ENCODE measurements at places on chromosomes 12 and 14. TPM values are rescaled to one million over a fixed set of nuclear protein-coding genes. Genes with fewer than 3 reads are reported as not detected.

Gene SLC17A8
- 0.41 TPM for polyA plus RNA-seq

Gene RPL10L
- polyA plus RNA-seq, result not detected

Gene KRT82
- polyA plus RNA-seq, result not detected

DNA sequence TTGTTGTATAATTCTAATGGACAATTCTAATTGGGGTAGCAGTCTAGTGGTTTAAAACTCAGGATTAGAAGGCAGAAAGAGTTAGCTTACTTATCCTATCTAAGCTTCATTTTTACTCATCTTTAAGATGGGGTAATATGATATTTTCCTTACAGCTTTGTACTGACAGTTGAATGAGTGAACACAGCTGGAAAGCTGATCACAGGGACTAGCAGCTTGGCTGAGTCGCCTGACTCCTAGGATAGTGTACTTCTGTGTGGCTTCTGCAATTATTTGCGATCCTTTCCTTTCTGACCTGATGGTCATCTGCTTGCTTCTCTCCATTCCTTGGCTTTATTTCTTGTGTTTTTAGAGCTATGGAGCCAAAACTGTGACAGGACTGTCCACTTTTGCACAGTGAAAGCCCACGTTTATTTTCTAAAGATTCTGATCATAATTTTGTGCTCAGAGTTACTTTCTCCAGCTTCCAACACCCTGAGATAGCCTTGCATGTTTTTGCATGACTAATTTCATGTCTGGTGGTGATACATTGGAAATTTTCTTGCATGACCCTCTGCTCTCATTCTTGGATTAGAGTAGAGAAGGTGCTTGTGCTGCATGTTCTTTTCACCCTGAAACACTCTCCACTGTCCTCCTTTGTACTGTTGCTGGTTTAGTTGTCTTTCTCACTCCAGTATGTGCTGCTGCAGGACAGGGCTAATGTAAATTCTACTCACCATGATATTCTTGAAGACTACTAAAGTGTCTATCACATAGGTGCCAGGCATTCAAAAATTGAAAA is 377.0 kb upstream of the ATP2B1 start:
- no peak for DNase-seq

GRCh38 chr12:3122841-3123678 is 45.9 kb downstream of the TSPAN9 start:
- DNase-seq, result no peak

DNA sequence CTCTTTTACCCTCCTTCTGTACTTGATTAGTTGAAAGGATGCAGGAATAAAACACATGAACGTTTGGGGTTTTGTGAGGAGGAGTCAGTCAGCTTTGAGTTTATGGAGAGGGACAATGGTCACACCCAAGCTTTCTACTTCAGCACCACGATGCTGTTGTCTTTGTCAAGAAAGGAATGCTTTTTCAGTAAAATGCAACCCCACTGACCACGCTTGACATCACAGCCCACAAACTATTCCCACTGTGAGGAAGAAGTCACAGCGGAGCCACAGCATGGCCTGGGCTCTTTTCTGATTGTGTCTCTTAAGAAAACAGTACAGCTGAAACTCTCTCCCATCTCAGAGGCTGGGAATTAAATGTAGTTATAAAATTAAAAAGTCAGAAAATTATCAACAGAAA is 135.2 kb downstream of the APAF1 start:
- no peak for DNase-seq

GRCh38 chr12:104291867-104292524 is 11.5 kb upstream of the EID3 start:
- no peak for DNase-seq

DNA sequence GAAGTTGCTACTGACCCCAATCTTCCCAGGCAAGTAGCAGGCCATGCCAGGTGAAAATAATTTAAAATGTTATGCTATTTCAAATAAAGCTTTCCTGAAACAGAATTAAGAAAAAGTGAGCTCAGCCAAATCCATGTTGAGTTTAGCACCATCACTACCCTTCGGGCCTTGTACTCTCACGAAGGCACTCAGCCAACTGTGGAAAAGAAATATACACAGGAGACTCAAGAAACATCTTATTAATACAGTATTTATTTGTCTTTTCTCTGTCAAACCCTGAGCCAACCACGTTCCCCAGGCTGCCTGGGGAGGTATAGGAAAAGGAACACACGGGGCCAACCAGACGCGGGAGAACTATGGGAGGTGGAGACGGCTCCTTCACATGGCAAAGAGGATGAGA is 10.9 kb downstream of the ATP5MC2 start:
- DNase-seq, result no peak

DNA sequence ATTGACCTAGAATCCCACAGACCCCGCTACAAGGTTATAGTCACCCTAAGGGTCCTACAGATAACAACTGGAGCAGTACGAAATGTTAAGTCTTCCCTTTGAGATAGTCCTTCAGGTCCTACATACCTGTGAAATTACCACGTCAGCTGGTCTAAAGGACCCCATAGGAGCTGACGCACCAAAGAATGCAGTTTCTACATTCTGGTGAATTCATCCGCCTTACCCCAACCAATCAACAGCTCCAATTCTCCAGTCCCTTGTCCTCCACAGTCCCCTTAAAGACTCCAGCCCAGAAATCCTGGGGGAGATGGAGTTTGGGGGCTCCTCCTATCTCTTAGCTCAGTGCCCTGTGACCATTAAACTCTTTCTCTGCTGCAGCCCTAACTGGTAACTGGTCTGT is 36.2 kb upstream of the PRMT8 start:
- no peak for DNase-seq

- DNase-seq, result no peak
Measured at GRCh38 chr12:24724814-24725213, 224.1 kb downstream of the BCAT1 start.

DNA sequence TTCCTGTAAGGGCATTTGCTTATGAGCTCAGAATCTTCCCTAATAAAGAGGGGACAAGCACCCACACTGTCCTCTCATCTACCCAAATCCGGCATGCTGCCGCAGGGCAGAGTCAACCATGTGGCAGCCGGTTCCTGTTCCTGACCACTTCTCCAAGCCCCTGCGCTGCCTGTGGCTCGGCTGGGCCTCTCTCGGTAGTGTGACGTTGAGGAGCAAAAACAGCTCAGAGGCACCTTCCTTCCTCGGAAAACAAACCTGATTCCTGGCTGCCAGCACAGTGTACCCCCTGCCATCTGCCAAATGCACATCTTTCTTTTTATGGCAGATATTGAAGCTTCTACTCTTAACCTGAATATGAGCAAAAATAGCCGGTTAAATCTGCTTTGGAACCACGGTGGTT is 50.5 kb downstream of the CFAP251 start:
- no peak for DNase-seq

GRCh38 chr12:29610473-29611170 is 113.1 kb upstream of the OVCH1 start:
- DNase-seq, result no peak

DNA sequence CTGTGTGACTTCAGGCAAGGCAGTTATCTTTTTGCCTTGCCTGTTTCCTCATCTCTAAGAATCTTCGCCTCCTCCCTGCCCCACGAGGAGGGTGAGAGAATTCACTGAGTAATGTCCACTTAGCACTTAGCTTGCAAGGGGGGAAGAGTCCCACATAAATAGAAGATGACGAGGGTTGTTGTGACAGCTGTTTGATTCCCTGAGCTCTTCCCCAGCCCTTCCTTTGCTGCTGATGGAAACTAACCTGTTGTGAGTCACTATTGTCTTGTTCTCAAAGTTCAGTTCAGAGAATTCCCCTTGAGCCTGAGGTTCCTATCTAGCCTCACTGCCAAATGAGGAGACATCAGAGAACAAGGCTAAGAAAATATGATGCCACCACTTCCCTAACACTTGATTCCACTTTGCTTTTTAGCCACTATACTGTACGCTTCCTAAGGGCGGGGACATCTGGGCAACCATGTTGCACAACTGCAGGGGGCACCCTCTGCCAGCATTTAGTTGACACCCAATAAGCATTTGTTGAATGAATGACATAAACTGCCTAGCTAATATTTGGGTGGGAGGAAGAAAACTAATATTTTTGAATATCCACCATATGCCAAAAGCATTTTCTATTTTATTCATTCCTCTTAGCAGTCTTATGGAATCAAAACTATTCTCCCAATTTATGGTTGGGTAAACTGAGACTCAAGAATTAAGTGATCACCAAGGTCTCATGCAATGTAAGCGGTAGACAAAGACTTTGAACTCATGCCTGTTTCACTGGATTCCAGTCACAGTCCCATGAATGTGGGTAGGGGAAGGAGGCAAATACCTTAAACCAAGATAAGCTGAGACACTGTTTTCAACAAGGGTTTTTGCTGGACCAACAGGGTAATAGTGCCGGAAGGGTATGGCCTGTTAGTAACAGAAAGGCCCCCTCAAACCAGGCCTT is 77.6 kb downstream of the ZFP36L1 start:
- DNase-seq, result no peak

DNA sequence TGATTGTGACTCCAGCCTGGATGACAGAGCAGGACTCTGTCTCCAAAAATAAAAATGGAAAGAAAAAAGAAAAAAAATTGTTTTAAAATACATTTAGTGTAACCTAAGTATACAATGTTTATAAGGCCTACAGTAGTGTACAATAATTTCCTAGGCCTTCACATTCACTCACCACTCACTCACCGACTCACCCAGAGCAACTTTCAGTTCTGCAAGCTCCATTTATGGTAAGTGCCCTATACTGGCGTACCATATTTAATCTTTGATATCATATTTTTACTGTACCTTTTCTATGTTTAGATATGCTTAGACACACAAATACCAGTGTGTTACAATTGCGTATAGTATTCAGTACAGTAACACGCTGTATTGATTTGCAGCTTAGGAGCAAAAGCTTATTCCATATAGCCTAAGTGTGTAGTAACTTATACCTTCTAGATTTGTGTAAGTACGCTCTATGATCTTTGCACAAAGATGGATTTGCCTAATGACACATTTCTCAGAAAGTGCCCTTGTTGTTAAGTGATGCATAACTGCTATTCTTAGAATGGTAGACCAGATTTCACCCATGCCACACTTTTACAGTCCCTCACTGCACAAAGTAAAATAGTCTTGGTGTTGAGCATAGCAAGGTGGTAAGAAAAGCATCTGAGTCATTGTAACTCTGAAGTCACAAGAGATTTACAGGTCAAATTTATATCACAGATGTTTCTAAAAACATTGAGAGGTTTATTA is 151.9 kb downstream of the LRRK2 start:
- DNase-seq, result no peak

DNA sequence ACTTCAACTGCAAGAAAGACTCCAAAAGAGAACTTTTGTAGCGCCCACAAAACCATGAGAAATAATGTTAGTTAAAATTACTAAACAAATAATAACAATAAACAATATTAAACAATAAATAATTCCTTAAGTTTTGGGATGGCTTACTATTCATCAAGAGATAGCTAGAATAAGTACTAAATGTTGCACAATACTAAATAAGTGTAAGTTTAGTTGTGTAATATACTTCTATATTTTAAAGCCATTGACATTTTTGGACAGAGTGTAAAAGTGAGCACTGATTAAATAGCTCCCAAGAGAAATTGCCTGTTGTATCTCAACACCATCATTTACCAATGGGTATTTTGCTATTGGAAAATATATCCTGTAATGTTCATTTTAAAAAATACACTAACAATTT is 166.7 kb downstream of the ALG10 start:
- DNase-seq, result no peak

- DNase-seq, result no peak
Measured at GRCh38 chr12:70828351-70828750, 92.2 kb downstream of the PTPRR start.

- DNase-seq, result no peak
Measured at GRCh38 chr12:129844662-129845220, 59.1 kb downstream of the TMEM132D start.

GRCh38 chr12:91579516-91580263 is 397.1 kb upstream of the DCN start:
- DNase-seq, result no peak

DNA sequence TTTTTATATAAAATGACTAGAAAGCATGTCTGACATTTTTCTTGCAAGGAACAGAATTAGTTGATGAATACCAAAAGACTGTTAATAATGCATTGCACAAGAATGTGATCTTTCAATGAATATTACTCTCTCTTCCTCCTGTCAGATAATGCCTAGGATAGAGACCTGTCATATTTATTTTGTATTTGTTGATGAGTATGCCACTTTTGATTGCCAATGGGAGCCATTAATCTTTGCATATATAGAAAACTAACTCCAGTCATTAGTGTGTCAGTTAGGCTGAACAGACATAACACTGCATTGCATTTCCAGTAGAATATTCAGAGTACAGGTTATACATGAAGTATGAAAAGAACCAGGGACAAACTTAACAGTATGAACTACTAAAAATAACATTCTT is 1125.3 kb downstream of the LRFN5 start:
- DNase-seq, result no peak

DNA sequence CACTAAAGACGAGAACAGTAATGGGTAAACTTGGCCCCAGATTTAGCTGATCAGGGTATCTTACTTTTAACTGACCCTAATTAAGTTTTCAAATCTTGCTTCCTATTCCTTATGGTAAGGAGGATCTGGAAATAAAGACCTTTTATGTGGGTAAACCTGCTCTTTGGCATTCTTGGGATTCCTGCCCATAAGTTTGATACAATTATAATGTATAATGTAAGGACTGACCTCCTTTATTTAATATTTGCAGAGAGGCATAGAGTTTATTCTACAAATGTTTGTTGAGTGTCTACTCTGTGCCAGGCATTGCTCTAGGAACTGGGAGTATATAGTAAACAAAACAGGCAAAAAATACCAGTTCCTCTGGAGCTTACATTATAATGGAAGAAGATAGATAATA is 4.4 kb upstream of the PRDM4 start:
- DNase-seq, result no peak

DNA sequence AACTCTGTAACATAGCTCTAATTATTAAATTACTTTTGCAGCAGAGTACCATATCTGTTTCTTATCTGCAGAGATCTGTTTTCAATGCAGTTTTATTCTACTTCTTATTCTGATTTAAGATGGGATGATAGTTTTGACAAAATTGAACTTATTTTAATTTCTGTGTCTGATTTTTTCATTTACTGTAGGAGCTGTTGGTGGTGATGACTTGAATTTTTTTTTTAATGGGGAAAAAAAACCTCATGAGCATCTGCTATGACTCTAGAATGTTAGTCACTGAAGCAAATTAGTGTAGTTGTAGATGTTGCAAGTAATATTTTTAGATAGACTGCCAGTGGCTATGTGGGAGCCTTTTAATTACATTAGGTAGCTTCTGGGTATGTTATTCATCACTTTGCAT is 23.4 kb downstream of the DNM1L start:
- no peak for DNase-seq

Measured in left renal cortex interstitium (tissue), 4 donors.